Activated T-helper 1 cell treated with anti-CD3 and anti-CD28 coated beads, Interleukin-12 subunit alpha, Interleukin-12 subunit beta, Interleukin-2, Interleukin-4 antibody, amounts not matched to agents 30 ng/mL and 10 ng/mL and 1 ng/mL, durations not matched to agents 14 hours and 24 hours and 36 hours (primary cell): ENCODE measurements at places on chromosomes 1 and 21. TPM values are rescaled to one million over a fixed set of nuclear protein-coding genes. Genes with fewer than 3 reads are reported as not detected.

GRCh38 chr1:159012495-159012894 lies 2.8 kb downstream of the IFI16 start:
- H3K4me1 ChIP-seq, result peaks cover 61% of the 10 kb centered on the region
- peak overlapping the region; percentile 99 for H3K27ac ChIP-seq
- peak; percentile 59 for DNase-seq
- peak overlapping the region; percentile 91 for H3K4me3 ChIP-seq

- no peaks in the 10 kb centered on the region for H3K36me3 ChIP-seq
- no peak for DNase-seq
- no peak overlapping the region for H3K4me3 ChIP-seq
- H3K27ac ChIP-seq, result no peak overlapping the region
- H3K4me1 ChIP-seq, result no peaks in the 10 kb centered on the region
- H3K27me3 ChIP-seq, result no peaks in the 10 kb centered on the region
Measured at GRCh38 chr1:246111570-246111969, 395.5 kb downstream of the SMYD3 start.

G0S2 gene
- total RNA-seq, result 501 and 509 TPM in 2 replicates

- no peaks in the 10 kb centered on the region for H3K27me3 ChIP-seq
- DNase-seq, result peak; percentile 53
- H3K4me3 ChIP-seq, result peak overlapping the region; percentile 65
- peaks cover 70% of the 10 kb centered on the region for H3K4me1 ChIP-seq
- H3K36me3 ChIP-seq, result no peaks in the 10 kb centered on the region
Measured at GRCh38 chr1:27634177-27634984, 604 bp downstream of the FGR start.

GCSAML gene
- 0.16 TPM in 1 of 2 replicates, not detected in the other for total RNA-seq
